ENCODE measurements at places on chromosomes 3 and 15.

DNA sequence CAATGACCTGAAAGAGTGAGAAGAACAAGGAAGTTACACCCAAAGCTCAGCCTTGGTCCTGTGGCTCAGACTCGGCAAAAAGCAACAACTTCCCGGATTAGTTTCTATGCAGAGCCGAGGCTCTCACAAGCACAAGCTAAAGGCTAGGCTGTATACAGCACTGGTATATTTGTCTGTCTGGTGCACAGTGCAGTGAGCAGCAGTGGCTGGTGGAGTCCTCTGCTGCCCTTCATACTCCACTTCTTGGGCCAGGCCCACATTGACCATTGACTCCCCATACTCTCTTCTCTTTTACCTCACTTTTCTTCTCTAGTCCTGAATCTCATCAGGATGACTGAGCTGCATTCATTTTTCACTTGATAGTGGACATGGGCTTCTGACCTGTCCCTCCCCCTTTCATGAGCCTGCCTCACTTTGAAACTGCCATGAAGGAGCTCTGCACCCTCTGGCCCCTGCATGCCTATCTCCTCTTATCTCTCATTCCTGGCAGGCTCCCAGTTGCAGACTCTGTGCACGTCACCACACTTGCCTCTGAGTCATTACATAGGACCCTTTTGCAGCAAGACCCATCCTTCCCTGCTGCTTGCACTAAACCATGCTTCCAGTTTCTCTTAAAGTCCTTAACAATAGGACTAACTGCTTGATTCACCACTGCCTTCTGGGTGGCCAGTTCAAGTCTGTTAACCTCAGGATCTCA lies 379.3 kb downstream of the NTRK3 start:
- peak; percentile 36 for DNase-seq

GRCh38 chr3:13879946-13880810 lies at the start of gene WNT7A:
TSS of gene WNT7A (minus strand) at chr3:13880071. CDS start at chr3:13879816, 255 bp downstream.
- DNase-seq: no peak

- no peak for DNase-seq
Measured at GRCh38 chr3:99925584-99926230, 108.0 kb downstream of the CMSS1 start.

DNA sequence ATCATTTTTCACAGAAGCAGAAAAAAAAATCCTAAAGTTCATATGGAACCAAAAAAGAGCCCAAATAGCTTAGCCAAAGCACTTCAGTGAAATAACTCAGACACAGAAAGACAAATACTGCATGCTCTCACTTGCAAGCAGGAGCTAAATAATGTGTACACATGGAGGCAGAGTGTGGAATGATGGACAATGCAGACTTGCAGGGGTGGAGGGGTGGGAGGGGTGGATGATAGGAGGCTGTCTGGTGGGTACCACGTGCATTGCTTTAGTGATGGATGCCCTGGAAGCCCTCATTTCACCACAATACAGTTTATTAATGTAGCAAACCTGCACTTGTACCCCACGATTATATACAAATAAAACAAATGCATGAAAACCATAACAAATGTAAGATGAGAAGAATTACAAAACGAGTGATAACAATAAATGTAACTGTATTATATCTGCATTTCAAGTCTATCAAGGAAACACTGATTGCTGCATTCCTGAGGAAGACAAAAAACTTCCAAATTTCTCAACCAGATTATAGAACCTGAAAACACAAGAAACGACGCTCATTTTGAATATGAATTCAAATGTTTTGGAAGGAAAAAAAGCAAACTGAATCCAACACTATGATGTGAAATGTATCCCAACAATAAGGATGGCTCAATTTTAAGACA lies 96.5 kb downstream of the DLG1 start:
- DNase-seq: no peak

DNA sequence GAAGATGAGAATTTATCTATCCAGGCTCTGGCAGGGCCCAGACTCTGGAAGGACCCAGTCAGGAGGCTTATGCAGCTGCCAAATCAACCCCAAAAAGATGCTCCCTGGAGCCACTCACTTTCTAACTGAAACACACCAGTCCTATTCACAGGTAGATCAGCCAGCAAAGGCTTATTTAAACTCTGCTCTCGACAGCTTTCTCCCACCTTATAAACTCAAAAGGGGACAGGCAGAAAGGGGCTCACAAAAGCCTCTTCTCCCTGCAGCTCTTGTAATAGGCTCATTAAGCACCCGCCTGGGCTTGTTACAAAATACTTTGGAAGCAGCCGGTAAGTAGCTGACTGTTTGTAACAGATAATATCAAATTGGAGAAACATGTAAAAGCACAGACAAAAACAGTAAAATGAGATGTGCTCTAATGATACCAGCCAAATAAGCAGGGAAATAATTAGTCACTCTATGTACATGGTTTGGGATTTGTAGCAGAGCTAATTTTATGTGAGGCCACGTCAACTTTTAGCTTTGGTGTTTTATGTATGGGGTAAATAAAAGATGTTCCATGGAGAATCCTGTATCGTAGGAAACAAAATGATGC lies 213.8 kb downstream of the NR2F2 start:
- no peak for DNase-seq

- DNase-seq: no peak
Measured at GRCh38 chr3:139505829-139506386, 29.6 kb upstream of the RBP2 start.

GRCh38 chr3:48984663-48985062 lies 5.4 kb upstream of the P4HTM start:
- DNase-seq: no peak

DNA sequence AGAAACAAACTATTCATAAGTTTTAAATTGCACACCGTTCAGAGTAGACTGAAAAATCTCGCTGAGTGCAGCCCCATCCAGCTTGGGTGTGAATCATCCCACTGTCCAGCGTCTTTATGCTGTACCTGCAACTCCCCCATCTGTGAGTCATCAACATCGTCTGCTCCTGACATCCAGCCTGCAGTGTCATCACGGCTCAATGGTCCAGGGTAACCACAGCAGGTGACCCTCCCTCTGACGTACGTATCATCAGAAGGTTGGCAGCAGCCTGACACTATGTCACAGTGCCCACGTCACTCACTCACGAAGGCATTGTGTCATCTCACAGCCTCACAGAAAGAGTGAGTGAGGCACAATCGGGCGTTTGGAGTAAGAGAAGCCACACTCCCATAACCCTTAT lies 65.2 kb downstream of the TPRA1 start:
- DNase-seq: peak; percentile 31

GRCh38 chr15:91243826-91244225 lies 143.8 kb downstream of the SV2B start:
- DNase-seq: no peak

GRCh38 chr3:69948246-69948862 lies 51.2 kb upstream of the SAMMSON start:
- DNase-seq: peak; percentile 18
